ENCODE measurements at places on chromosomes 6 and 20. TPM values are rescaled to one million over a fixed set of nuclear protein-coding genes. Genes with fewer than 3 reads are reported as not detected.

The GTSF1L gene
- not detected for total RNA-seq

The TSHZ2 gene
- 15.3 TPM for total RNA-seq

The RRP36 gene
- total RNA-seq: 28.5 TPM

The CDSN gene
- not detected for total RNA-seq

The ADGB gene
- not detected for total RNA-seq

The HMGN4 gene
- total RNA-seq: 32.6 TPM

The THBS2 gene
- total RNA-seq: 3,001 TPM

The MCHR2 gene
- total RNA-seq: not detected

The RSPH9 gene
- total RNA-seq: 0.94 TPM

The OCSTAMP gene
- not detected for total RNA-seq

The LINC00237 gene
- not detected for total RNA-seq

The PNRC1 gene
- 20.1 TPM for total RNA-seq

The NR2E1 gene
- total RNA-seq: not detected

The ANKS1A gene
- 5.9 TPM for total RNA-seq

The MRPL14 gene
- total RNA-seq: 52.8 TPM

The LRP11 gene
- total RNA-seq: 44.4 TPM

All from smooth muscle cell of the coronary artery (primary cell).